ENCODE measurements at places on chromosomes 6 and 20.

DNA sequence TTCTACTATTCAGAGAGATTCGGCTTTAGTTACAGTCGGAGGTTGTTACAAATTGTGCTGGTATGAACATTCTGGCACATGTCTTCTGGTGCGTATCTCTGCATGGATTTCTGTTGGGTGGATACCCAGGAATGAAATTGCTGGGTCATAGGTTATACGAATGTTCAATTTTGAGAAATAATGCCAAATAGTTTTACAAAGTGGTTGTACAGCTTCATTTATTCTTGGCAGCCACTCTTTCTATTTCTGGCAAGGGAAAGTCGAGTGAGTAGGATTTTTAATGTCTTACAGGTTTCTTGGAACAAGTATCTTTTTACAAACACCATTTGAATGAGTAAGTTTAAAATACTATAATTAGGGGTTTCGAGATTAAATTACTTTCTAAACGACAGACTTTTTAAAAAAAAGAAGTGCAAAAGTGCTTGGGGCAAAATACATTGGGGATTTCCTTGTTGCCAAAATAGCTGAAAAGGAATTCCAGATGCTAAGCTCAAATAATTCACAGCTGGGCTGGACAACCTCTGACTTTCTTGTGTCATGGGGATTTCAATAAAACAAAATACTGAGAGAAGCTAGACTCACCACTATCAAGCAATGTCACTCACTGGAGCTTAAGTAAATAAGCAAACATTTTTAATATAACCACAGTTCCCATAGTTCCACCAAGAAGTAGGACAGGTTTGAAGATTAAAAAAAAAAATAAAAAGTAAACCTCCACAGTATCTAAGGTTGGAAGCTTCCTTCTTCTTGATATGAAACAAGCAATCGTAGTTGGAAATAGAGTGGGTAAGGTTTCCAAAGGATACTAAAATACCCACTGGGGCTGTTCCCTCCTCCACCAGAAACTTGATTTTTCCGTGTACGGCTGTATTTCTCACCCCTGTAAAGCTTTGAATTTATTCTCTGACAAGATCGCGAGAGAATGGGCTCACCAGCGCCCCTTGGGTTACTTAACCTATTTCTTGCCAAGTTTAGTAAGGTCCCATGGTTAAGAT, 21.6 kb upstream of the GFOD1 start:
- no peak for DNase-seq

- no peak for DNase-seq
Measured at GRCh38 chr6:56875961-56876360, 78.9 kb upstream of the BEND6 start.

GRCh38 chr20:53695797-53696527, 102.3 kb upstream of the ZNF217 start:
- no peak for DNase-seq

DNA sequence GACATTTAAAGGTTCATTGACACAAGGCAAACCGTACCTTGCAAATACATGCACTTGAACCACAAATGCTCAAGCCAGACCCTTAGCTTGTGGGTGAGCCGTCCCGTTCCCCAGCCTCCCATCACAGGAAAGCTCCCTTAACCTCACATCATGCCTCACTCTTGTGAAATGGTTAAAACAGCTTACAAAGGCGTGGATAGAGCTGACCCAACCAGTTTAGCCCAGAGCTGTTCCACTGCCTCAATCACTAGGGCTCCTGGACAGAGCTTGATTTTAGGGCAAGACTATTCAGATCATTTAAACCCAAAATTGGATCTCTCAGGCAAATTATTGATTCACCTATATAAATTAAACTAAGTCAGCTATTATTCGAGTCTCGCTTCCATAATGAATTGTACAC, 229.6 kb upstream of the TAB2 start:
- DNase-seq: no peak

DNA sequence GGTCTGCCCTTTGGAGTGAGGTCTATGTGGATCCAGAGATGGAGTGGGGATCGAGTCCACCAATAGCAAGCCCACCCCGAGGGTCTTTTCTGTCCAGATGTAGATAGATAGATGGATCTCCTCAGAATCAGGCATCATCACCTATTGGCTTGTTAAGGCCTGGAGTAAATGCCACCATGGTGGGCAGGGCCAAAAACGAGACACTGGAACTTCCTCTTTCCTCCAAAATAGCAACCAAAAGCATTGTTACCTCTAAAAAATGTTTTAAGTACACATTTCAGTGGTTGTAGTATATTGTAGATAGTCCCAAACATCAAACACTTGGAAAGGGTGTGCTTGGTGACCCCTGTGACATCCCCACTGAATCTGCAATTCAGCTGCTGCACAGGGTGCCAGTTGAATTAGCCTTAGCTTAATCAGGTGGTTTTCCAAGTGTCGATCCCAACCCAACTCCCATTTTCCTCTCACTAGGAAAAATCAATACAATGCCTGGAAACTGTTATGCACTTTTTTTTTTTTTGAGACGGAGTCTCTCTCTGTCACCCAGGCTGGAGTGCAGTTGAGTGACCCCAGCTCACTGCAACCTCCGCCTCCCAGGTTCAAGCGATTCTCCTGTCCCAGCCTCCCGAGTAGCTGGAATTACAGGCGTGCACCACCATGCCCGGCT, 35.0 kb upstream of the NELFCD start:
- no peak for DNase-seq

- peak; percentile 83 for DNase-seq
Measured at GRCh38 chr6:41027799-41028560, 11.0 kb downstream of the UNC5CL start.

DNA sequence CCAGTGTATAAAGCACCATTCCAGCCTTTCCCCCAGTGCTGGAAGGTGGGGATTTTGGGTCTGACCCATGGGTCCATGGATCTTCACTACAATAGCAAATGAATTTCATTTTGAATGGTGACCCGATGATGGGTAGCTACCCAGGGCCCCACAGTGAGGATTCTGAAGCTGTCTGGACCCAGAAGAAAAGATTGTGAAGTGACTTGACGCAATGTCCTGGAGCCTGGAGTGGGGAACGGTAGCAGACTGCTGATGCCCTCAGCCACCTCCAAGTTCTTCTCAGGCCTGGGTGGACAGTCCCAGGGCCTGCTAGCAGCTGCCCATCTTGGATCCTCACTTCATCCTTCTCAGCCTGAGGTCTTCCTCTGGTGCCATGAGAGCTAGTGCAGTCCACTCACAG, 23.4 kb upstream of the SLC32A1 start:
- no peak for DNase-seq

- no peak for DNase-seq
Measured at GRCh38 chr20:49813305-49813974, 812 bp downstream of the SLC9A8 start.

- no peak for DNase-seq
Measured at GRCh38 chr6:163728442-163729126, 314.1 kb downstream of the QKI start.

GRCh38 chr20:42341654-42342053, 723.5 kb upstream of the CHD6 start:
- DNase-seq: no peak

DNA sequence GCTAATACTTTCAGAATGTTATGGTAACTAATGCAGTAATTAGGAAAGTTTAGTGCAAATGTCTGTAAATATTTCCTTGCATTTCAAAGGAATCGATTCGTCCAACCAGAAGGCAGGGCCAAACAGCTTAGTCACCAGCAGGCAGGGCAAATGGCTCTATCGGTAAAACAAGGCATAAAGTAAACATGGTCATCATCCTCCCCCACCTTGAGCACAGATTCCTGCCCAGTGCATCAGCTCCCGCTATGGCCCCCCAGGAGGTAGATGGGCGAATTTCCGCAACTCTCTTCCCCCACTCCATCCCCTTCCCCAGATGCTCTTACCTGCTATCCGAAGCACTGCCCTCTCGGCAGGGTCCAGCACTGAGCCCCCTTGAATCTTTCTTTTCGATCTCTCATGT, 103.8 kb upstream of the BEND6 start:
- DNase-seq: no peak

DNA sequence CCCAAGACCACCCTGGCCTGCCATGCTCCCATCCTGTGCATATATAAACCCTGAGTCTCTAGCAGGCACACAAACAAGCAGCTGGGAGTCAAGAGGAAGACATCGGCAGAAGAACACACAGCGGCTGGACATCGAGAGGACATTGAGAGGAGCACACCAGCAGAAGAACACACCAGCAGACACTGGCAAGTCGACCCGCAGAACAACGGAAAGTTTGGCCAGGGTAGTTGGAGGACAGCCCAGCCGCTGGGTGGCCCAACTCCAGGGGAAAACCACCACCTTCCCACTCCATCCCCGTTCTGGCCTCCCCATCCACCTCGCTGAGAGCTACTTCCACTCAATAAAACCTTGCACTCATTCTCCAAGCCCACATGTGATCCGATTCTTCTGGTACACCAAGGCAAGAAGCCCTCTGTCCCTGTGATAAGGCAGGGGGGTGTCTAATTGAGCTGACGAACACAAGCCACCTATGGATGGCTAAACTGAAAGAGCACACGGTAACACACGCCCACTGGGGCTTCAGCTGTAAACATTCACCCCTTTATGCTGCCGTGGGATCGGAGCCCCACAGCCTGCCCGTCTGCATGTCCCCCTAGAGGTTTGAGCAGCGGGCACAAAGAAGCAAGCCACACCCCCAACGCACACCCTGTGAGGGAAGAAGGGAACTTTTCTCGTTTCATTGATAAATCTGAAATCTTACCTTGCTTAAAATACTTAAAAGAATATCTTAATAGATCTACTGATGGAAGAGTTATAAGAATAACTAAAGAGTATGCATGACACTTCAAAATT, 13.8 kb downstream of the TMX4 start:
- no peak for DNase-seq

- DNase-seq: no peak
Measured at GRCh38 chr6:160431226-160431625, 83.0 kb downstream of the SLC22A3 start.

- no peak for DNase-seq
Measured at GRCh38 chr6:1039746-1040145, 272.2 kb upstream of the FOXQ1 start.

DNA sequence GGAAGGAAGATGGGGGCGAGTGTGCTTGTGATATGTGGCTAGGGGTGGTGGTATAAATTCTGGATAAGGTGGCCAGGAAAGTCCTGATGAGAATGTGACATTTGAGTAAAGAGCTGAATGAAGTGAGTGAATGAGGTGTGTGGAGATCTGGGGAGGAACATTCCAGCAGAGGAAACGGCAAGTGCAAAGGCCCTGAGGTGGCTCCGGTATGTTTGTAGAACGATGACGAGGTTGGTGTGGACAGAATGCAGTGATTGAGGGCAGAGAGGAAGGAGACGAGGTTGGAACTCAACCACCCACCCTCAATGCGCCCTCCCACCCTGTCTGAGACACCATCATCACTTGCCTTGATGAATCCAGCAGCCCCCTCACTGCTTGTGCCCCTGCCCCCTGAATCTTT, 214.1 kb upstream of the RNF24 start:
- no peak for DNase-seq

DNA sequence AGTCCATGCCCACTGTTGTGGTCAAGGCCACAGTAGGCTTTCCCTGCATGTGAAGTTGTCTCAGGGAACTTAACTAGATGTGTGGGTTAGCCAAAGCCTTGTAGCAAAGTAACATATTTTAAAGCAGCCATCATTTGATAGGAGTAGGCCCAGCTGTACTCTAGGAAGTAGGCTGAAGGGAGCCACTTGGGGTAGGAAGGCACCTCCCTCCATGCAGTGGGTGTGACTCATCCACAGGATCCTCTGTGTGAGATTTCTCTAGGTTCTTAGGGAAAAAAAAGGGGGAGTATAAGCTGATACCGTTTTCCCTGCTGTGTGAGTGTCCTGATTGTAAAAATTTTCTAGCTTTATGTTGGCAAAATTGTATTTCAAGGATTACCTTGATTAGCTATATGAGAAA, 44.7 kb downstream of the VAPB start:
- no peak for DNase-seq

GRCh38 chr6:36327226-36327918, 9.3 kb downstream of the BNIP5 start:
- DNase-seq: no peak

Data from activated T-cell treated with anti-CD3 and anti-CD28 coated beads, Interleukin-2, amount 50 U/mL, for 1 hour (primary cell).